ENCODE measurements at places on chromosomes 12 and 14.

GRCh38 chr12:124524231-124524925, 43.0 kb downstream of the NCOR2 start:
- DNase-seq, result no peak

GRCh38 chr14:105602799-105603793, 76.7 kb downstream of the TMEM121 start:
- no peak for DNase-seq

DNA sequence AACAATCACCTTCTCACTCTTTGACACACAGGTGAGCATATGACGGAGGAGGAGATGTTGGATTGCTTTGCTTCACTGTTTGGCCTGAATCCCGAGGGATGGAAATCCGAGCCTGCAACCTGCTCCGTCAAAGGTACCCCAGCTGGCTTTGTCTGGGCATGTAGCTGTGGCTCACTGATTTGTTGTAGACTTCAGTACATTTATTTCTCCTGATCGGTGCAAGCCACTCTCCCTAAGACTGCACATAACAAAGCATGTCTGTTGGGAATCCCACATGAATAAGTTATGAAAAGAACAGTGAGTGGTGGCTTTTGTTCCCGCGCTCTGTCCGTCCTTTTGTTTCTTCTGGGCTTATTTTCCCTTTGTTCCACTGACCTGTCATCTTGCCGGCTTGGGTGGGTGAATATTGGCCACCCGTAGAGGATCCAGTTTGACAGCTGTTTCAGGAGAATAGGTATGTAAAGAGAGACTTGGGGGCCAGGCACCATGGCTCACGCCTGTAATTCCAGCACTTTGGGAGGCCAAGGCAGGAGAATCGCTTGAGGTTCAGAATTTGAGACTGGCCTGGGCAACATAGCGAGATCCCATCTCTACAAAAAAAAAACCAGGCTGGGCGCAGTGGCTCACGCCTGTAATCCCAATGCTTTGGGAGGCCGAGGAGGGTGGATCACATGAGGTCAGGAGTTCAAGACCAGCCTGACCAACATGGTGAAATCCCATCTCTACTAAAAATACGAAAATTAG, 20.0 kb upstream of the BCL7A start:
- DNase-seq, result no peak

GRCh38 chr14:30077946-30078345, 150.3 kb upstream of the PRKD1 start:
- DNase-seq, result no peak

- DNase-seq, result no peak
Measured at GRCh38 chr12:97681612-97682504, 219.3 kb downstream of the RMST start.
